ENCODE measurements at places on chromosomes 3 and 15.

- no peak for DNase-seq
Observed at GRCh38 chr3:193815246-193816027, 222.4 kb downstream of the OPA1 start.

- DNase-seq = no peak
Observed at GRCh38 chr3:57151021-57151449, 14.1 kb downstream of the IL17RD start.

- DNase-seq = no peak
Observed at GRCh38 chr3:13034109-13034800, 39.0 kb downstream of the IQSEC1 start.

- no peak for DNase-seq
Observed at GRCh38 chr15:85354461-85354860, 25.9 kb upstream of the AKAP13 start.

DNA sequence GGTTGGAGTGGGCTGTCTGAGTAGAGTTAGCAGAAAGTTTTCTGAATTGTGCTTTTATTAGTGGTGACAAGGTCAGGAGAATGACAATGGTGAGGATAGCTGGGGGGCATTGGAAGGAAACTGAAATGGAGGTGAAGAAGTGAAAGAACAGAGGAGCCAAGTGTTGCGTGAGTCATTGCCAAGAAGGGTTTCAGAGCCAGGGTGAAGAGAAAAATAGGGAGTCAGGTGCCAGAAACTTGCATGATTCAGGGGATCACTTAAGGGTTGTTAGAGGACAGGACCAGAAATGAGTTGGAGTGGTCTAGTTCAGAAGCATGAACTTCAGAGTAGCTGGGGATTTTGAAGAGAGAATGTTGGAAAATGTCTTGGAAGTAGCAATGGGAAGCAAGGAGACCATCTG is 86.0 kb upstream of the GALNT15 start:
- no peak for DNase-seq

DNA sequence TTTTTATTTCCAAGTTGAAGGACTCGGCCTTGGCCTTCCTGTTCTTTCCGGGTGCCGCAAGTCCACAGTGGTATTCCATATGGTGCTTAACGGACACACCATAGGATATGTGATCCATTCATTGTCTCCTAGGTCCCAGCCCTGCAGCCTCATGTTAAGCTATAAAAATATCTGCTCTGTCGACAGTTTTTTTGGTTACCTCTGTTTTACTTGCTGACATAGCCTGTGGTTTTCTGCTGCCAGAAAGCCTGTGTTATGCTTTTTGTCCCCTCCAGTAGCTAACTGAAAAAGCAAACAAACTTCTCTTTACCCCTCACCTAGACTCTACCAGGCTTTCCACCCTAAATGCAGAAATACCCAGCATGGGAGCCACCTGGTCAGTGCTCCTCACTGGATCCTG is 5.3 kb downstream of the INAFM2 start:
- no peak for DNase-seq

GRCh38 chr15:77107068-77107467 is 36.2 kb upstream of the TSPAN3 start:
- DNase-seq = no peak

DNA sequence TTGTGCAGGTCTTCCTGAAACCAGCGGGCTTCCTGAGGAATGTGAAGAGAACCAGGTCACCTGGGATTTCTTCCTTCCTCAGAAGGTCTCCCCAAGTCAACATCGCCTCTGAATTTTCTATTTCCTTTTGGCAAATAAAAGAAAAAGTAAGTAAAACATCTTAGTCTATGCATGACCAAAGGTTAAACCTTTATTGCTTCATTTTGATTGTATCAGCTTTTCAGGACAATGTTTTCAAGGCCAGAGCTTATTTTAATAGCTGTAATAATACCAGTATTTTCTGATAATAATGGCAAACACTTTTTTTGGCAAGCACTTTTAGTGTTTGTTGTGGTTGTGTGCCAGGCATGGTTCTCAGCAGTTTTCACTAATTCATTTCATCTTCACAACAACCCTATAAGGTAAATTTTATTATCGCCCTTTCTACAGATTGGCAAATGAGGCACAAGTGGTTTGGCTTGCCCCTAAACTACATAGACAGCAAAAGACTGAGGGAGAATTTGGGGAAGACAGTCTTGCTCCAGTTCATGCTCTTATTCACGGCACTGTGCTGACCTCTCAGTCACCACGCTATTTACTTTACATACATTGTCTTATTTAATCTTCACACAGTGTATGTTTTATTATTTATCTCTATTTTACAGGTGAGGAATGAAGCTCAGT is 110.4 kb downstream of the RPL22L1 start:
- no peak for DNase-seq

- DNase-seq = no peak
Observed at GRCh38 chr3:170043506-170043905, 5.7 kb downstream of the GPR160 start.

DNA sequence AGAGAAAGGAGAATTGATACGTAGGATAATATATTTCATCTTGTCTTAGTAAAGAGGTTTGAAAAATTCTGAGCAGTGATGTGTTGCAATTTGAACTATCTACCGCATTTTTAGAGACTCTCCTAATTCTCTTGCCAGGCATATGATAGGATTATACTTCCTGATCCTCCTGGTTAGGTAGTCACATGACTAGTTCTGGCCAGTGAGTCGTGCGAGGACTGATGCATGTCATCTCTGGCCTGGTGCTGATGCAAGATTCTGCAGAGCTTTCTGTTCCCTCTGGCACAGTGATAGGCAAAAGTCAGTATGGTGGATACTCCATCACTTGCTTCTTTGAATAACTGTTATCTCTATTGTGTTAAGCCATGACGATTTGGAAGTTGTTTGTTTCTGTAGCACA is 277.6 kb upstream of the NAALADL2 start:
- no peak for DNase-seq

DNA sequence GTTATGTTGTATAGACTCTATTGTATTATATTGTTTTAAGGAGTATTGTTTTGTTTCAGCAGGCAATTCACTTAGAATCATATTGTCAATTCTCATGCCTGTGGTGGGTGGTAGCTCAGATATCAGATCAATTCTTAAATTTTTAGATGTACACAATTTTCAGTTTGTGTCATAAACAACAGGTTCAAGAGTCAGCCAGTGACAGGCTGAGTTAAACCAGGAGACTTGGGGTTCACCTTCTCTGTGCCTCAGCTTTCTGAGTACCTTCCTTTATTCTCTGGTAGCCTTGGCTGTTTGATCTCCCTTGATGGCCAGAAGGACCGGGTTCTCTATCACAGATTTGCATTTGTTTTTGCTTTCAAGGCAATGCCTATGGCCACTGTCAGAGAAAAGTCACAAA is 199.9 kb upstream of the KCNMB2 start:
- no peak for DNase-seq

DNA sequence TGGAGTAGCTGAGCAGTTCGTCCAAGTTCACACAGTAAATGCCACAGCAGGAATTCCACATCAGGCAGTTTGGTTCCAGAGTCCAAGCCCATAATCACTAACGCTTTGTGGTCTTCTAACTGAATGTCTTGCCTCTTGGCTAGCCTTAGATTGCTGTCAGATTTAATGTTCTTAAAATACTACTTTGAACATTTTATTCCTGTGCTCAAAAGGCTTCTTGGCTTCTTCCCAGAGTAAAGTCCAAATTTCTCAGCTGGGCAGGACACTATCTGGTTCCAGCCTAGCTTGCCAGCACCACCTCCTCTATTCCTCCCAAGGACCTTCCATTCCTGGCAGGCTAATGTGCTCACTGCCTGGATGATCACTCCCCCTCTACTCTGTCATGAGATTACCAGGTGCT is 256.9 kb downstream of the SQOR start:
- DNase-seq = no peak

DNA sequence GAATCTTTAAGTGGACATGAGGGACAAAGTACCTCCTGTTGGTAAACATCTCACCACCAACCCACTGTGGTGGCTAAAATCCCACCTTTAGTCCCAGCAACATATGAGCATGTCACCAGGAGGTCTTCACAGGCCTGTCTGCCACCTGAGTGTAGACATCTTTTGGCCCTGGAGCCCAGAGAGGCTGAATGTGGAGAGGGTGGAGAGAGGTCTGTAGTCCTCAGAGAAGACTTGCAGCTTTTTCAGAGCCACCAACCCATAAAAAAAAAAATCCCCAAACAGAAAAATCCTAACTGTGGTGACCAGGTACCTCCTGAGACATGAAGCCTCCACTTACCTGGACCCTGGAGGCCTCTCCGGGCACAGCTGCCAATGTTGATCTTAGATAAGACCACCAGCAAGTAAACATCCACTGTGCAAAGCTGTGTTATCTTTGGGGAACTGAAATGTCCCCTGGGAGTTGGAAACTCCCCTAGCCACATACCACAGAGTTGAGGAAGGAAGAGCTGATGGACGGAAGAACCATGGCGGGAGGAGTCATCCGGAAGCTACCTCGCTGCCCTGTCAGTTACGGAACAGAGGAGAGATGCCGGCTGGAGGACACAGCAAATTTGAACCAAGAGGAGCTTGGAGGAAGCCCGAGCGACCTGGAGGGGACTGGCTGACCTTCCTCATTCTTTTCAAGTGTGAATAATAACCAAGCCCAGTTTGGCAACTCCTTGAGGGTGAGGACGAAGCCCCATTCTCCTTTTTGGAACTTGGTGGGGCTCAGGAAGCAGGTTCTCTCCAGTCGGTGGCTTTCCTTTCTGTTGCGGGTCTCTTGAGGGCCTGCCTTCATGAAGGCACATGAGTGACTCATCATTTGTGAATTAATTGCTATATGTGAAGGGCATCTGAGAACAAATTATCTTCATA is at the start of gene GHRL:
Gene GHRL (minus strand): TSS at position 443 of the 915 bp plus-strand sequence. CDS start 2,767 bp downstream, outside the sequence.
- no peak for DNase-seq

Data from NCI-H345 (cell line).